ENCODE measurements at places on chromosomes 11 and 22.

DNA sequence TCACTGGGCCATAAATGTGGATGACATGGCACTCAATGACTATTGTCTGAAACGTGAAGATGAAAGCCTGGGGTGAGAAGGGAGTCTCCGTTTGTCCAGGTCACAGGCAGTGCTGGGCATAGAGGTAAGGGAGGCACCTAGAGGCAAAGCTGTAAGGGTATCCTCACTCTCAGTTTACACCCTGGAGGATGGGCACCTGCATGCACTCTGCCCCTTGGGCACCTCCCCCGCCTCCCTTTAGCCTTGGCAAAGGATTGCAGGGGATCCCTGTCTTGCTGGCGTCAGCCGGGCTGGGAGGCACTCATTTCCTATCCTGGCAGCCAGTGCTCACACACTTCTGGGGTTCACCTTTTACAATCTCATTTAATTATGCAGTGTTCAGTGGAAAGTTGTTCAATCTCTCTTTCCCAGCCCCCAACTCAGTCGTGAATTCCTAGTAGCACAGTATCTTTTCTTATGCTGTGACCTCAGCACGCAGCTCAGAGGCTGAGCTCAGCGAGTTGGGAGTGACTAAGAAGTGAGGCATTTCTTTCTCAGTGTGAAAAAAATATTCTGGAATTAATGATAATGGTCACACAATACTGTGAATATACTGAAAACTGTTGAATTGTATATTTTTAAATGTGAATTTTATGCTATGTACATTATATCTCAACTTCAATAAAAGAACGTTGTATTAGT is 866.6 kb downstream of the BRD1 start:
- DNase-seq: no peak

DNA sequence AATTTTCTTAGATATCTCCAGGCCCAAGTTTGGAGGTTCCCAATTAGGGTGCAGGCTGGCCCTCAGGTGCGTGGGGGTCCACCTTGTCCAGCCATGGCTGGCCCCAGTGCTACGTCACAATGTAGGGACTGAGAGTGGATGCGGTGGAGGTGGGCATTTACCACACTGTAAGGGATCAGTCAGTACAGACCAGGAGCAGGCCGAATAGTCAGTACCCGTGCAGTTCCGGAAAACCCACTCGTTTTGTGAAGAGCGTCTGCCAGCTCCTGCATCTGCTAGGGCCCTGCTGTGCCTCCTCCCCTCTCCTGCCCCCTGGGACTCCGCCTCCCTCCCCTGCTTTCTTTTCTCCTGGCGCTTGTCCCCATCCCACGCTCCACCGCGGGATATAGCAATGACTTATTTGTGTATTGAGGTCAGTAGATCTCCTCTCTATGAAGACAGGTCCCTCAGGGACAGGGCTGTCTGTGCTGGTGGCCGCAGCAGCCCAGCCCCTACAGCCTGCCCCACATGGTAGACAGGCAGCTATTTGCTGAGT is 50.4 kb upstream of the SEPTIN5 start:
- DNase-seq: no peak

GRCh38 chr11:57390535-57390934 is at the start of gene PRG2:
Gene PRG2, minus strand, starts transcription at chr11:57390650. Its CDS starts 706 bp downstream, at chr11:57389944.
- DNase-seq: no peak

GRCh38 chr22:26748845-26749244 is 91.5 kb downstream of the MIAT start:
- no peak for DNase-seq

GRCh38 chr22:27075028-27075678 is 417.8 kb downstream of the MIAT start:
- DNase-seq: no peak

Measured in T-helper 2 cell (primary cell).